ENCODE measurements at places on chromosomes 11 and 22.

DNA sequence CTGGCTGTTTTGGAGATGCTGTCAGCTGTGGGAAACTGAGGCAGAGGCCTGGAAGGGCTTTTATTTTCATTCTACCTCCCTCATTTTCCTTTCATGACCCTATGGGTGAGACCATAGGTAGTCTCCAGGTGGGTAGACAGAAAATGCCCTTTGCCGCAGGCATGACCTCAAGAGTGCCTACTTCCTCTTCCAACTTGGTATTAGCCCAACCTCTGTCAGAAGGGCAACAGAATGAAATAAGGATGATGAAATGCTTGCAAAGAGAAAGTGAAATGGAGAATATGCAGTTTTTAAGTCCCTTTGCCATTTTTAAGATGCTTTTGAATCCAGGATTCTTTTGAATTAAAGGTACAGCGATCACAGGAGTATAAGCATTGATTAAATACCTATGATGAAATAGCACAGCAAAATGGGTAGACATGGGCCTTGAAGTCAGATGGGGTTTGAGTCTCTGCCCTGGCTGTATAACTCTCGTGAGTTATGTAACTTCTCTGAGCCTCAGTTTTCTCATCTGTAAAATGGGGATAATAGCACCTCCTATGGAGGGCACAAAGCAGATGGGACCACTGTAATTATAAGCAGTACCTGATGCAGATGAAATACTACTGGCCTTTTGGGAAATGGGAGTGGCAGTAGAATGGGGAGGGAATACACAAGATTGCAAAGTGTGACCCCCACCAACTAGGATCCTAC, 3.7 kb downstream of the ASPHD2 start:
- no peak for DNase-seq

GRCh38 chr11:109971184-109971523, 122.0 kb upstream of the ZC3H12C start:
- no peak for DNase-seq

DNA sequence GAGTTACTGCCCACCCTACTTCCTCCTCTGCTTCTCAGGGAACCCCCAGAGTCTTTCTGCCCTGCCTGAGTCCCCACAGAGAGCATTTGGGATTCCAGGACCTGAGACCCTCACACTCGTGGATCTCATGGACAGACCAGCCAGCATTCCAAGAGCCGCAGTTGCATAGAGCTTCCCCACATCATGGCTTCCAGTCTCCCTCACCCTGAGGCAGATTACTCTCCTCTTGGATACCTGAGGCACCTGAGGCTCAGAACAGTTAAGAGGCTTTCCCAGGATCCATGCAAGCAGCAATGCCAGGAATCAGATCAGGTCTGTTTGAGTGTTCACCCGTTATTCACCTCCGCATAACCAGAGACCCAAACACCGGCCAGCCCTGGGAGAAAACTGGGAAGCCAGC, 102.2 kb downstream of the TRIM29 start:
- DNase-seq: no peak

DNA sequence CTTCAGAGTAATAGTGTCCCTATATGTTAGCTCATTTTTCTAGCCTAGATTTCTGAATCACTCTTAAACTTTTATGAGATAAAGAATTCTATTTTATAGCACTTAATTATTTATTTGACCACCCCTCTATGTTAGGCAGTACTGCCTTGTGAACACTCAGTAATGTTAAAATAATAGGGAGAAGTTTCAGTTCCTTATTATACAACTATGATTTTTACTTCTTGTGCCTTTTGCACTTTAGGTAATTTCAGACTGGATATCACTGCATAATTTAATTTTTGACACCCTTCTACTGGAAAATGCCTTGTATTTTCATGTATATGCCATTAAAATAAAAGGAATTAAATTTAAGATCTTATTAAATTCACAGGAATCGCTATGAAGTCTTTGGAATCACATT, 3.1 kb downstream of the BCO2 start:
- no peak for DNase-seq

DNA sequence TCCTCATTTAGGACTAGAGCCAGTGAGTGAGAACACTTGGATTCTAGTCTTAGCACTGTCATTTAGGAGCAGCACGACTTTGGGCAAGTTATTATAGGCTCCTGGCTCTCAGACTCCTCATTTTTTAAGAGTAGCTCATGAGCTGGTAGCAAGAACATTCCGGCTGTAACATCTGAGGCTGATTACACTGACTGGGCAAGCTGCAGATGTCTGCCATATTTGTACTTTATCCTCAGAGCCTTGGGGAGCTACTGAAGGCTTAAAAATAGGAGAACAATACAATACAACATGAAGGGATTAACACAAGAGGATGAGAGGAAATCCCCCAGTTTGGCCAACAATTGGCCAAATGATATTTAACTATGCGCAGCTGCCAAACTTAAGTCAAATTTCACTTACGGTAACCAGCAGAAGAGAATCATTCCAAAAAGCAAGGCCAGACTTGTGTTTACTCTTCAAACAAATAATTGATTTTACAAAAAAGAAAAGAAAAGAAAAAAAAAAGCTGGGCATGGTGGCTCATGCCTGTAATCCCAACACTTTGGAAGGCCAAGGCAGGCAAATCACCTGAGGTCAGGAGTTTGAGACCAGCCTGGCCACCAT, 113.1 kb upstream of the ARHGAP42 start:
- no peak for DNase-seq
